ENCODE measurements at places on chromosomes 2 and 18. TPM values are rescaled to one million over a fixed set of nuclear protein-coding genes. Genes with fewer than 3 reads are reported as not detected.

Gene ANTXR1
- total RNA-seq, result 3.6 TPM

DNA sequence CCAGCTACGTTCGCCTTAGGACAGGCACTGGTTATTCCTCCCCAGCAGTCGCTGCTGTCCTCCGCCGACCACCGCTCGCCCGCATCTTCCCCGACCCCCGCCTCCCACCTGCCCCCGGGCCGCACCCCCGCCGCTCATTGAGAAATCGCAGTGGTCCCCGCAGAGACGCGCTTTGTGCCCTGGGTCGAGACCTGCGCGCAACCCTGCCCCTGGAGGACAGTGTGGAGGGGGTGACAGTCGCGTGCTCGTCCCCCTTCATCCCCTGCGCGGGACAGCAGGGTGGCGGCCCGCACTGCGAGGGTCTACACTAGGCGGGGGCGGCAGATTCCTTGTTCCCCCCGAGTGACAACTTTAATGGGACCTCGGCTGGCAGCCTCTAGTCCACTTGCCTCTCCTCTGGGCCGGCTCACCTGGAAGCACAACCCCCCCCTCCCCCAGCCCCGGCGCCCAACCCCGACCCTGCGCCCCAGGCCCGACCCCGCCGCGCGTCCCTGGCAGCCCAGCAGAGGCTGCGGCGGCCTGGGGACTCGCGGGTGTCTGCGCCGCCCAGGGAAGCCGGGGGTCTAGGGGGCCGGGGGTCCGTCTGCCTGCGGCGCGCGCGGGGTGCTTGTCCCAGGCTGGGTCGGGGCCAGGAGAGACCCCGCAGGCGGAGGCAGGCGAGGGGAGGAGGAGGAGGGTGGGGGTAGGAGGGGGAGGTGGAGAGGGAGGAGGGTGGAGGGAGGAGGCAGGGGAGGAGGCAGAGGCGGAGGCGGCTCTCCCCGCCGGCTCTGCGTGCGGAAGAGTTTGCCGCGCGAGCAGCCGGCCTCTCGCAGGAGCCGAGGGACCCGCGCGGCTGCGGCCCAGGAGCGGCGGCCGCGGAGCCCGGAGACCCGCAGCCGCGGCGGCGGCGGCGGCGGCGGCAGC, at the start of gene NPAS2:
NPAS2 (plus strand) TSS at position 770 of the 903 bp plus-strand sequence. CDS start 84,616 bp downstream, outside the sequence.
- DNase-seq, result no peak

GRCh38 chr18:39752351-39752750, 2186.8 kb upstream of the CELF4 start:
- DNase-seq, result no peak

DNA sequence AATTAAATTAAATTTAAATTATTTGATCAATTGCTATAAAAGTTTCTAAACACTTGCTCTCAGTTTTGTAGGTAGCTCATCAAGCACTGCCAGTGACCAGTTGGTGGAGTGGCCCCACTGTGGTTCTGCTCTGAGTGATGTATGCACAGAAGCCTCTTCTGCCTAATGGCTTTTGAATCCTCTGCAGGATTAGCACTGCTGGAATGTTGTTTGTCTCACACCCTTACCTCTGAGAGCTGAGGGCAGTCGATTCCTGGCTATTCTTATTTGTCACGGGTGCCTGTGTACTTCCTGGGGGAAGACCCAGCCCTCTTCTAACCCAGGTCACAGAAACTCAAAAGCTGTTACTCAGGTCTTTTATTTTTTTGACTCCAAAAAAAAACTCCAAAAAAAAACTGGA, 9.5 kb downstream of the CAPN14 start:
- no peak for DNase-seq

DNA sequence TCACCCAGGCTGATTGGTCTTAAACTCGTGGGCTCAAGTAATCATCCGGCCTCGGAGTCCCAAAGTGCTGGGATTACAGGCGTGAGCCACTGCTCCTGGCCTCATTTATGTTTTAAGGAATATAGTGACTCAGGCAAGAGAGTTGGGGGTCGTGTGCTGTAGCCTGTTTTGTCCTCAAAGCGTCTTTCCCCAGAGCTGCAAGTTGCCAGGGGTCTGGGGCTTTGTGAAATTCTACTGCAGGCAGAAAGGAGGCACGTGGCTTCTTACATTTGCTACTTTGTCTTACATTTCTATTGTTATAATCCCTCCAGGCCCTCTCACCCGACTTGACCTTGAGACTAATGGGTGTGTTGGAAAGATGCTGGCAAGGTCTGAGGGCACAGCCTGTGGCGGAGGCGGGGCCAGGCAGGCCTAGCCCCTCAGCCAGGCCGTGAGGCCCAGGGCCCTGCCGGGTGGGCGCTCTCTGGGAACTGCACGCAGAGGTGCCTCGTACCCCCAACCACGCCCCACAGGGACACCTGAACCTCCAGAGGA, 85.8 kb upstream of the NDUFV2 start:
- DNase-seq, result no peak

Gene SNORC
- total RNA-seq, result 12.3 TPM

- no peak for DNase-seq
Measured at GRCh38 chr2:115163572-115163971, 721.1 kb downstream of the DPP10 start.

Gene TGFA
- 1.4 TPM for total RNA-seq

GRCh38 chr2:10993001-10993481, 81.3 kb downstream of the KCNF1 start:
- no peak for DNase-seq

Gene OR6B2
- total RNA-seq, result not detected

- DNase-seq, result no peak
Measured at GRCh38 chr2:23554054-23554697, 169.2 kb downstream of the KLHL29 start.

DNA sequence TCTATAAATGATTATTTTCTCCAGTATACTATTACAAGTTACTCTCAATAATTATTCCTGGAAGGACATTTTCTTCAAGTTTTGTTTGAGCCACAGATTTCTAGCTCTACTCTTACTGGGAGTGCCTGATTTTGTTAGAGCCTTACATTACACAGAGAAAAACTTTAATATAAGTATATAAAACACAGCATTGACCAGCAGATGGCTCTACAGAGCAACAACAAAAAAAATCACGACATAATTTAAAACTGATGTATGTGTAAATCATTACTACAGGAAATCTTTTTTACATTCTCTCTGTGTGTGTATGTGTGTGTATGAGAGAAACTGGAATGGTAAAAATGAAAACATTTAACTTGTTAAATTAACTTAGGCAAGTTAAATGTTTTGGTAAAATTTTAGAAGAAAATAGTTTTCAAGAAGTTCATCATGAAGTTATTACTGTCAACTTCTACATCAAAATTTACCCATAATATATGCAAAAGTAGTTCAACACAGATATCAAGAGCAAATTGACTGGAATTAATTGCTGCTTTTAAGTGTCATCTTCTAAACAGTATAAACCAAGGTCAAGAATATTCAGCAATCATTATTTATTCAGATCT, 103.3 kb downstream of the MDH1 start:
- no peak for DNase-seq

DNA sequence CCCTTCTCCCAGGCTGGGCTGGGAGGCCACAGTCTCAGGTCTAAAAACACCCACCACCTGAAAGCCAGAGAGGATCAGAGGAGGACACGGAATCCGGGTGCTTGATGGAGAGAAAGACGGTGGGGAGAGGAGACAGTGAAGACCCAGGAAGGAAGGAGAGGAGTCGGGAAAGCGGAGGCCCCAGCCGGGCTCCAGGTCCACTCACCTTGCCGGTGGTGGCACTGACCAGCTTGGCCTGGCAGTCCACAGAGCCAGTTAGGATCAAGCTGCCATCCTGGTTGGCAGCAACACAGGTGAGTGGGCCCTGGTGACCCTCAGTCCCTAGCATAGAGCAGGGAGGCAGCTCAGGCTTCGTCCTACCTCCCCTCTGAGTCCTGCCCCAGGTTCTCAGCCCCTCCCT, 4.3 kb downstream of the AAMP start:
- no peak for DNase-seq

DNA sequence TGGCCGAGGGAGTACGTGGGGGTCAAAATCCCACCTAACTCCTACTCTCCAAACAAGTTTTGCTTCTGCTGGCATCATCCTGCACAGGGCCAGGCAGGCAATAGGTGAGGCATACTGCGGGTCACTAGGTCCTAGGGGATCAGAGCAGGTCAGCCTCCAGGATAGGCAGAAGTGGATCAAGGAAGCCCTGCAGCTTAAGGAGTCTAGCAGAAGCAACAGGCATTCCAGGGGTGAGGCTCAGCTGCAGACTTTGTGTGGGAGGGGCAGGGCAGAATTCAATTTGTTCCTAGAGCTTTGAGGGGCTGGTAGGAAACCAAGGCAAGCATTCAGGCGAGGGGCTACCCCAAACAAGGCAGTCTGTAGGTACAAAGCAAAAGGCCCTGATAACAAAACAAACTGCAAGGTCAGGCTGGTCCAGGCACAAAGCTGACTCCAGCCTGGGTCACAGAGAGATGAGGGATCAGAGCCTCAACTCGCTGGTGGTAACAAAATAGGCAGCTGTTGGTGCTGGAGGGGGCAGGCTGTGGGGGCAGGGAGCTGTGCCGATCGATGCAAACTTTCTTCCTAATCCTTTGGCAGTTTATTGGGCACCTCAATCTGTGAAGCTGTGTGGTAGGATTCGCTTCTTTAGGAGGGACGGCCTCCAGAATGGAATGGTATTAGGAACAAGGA, 101.4 kb upstream of the STPG4 start:
- no peak for DNase-seq

Gene GKN1
- total RNA-seq, result not detected

Gene ACTG2
- 0.89 TPM for total RNA-seq

Gene SLC19A3
- 12.4 TPM for total RNA-seq

Gene SCN7A
- 7.9 TPM for total RNA-seq

DNA sequence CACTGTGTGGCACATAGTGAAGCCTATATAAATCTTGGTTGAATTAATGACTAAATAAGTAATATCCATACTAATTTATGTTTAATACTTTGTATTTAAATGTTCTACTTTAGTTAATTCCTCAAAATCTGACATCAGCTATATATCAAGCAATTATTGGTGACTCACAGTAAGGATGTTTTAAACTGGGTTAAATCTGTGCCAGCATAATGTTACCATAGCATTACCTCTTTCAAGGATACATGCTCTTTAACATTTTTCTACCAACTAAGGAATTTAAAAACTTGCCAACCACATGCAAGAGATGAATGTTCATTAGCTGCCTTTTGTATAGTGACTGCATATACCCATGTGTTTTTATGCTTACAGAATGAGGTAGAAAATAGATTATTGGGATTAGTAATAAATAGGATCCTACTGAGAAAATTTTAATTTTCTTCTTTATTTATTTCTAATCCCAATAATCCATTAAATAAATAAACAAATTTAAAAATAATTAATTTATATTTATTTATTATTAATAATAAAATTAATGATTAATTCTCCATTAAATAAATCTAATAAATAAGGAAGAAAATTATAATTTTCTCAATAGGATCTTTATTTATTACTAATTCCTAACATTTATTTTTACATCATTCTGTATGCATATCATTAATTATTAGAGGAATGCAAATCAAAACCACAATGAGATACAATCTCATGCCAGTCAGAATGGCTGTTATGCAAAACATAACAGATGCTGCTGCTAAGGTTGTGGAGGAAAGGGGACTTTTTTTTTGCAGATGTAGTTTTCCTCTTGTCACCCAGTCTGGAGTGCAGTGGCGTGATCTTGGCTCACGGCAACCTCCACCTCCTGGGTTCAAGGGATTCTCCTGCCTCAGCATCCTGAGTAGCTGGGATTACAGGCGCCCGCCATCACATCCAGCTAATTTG, 410.7 kb upstream of the DSEL start:
- DNase-seq, result no peak

Gene CNGA3
- total RNA-seq, result not detected

Gene TMEM247
- not detected for total RNA-seq

GRCh38 chr2:170819680-170820664, 3.3 kb downstream of the GAD1 start:
- no peak for DNase-seq

DNA sequence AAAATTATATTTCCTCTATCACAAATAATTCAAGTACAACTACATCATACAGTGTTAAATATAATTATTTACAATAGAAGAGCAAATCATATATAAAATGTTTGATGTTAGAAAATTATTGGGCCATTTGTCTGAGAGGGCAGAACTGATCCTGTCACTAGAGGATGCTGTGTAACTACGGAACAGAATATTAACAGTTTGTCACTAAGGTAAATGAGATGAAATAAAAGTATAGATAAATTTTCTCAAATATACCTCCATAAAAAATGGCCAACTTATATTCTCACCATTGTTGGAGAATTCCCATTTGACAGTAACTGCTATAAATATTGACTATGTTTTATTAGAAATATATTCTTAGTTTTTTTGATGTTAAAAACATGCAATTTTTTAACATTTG, 1067.4 kb upstream of the DDX18 start:
- no peak for DNase-seq

Gene ITGA4
- total RNA-seq, result 6.4 TPM

DNA sequence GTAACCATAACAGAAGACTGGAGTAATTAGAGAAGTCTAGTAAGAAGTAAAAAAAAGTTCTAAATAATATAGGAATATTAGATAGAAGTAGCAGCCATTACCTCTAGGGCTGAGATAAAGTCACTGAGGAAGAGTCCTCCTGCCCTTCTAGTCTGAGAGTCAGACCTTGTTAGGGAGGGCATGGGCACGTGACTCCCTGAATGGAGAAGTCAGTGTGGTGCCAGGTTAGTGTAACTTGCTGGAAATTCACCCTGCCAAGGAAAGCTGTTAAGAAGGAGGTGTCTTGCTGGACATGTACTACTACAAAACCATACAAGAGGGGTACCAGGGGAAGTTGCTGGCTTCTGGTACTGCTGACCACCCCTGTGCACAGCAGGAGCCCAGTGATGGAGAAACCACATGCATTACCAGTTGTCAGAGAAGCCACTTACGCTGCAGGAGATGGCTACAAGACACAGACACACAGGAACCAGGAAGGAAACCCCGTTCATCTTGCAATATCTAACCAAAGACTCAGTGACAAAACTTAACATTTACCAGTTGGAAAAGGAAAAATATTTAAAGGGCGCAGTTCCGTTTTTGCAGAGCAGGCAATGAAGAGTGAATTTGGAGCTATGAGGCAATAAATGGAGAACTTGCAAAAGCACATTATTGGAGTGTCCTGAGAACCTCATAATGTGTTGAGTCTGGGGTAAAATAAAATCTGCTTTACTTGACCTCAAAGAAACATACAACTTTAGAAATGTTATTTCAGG, 77.2 kb upstream of the TLK1 start:
- DNase-seq, result no peak

Gene SCN2A
- 0.33 TPM for total RNA-seq

DNA sequence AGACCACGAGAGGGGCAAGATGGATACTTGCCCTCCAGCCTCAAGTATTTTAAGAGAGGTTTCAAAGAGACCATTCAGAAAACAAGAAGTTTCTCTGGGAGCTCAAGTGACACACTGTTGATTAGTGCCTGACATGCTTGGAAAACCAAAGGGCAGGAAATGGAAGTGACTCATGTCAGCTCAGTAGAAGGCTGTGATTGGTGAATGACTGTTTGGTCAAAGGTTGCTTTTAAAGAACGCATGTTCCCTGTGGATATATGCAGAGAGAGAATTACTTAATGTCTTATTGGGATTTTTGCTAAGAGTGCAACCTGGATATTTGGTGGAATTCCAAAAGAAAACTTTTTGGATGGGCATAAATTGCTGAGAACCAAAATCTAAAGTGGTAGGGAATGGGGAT, 549.9 kb downstream of the XIRP2 start:
- no peak for DNase-seq

GRCh38 chr2:217976301-217976700, 26.5 kb downstream of the TNS1 start:
- no peak for DNase-seq
